ENCODE measurements at places on chromosomes 16 and 17.

DNA sequence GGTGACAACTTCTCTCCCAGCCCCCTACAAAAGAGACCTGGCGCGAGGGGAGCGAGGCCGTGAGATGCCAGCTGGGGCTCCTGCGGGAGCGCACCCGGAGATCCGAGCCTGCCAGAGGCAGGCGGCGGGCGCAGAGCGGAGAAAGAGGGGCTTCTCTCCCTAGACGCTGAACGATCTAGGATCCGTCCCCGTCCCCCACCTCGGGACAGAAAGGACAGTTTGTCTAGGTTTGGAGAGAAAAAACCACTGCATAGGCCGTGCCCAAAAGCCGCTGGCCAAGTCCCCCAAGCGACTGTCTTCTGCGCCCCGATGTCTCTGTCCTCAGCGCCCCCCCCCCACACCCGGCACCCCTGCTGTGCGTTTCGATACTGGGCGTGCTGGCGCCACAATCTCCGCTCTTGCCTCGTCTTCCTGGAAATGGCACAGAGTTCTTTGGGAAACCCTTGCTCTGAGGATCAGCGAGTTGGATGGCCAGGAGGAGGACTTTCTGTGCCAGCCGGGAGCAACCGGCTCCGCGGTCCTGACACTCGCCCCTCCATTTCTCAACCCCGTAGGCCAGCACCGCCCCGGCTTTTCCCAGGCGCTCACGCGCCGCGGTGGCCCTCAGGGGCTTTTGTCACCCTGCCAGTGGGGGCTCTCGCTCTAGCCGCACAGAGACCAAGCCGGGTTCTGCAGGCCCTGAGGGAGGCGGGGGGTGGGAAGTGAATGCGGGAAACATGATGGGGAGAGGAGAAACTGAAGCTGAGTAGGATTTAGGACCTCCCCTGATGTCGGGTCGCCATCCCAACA is 1.0 kb downstream of the SSTR2 start:
- DNase-seq: no peak

DNA sequence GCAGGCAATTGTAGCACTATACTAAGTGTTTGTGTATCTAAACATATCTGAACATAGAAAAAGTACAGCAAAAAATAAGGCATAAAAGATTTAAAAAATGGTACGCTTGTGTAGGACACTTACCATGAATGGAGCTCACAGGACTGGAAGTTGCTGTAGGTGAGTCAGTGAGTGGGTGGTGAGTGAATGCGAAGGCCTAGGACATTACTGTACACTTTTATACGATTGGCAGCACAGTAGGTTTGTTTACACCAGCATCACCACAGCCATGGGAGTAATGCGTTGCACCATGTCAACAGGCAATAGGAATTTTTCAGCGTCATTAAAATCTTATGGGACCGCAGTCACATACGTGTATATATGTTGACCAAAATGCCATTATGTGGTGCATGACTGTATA is 45.6 kb downstream of the DNAH9 start:
- no peak for DNase-seq

GRCh38 chr16:11297492-11298142 is 16.5 kb upstream of the PRM1 start:
- peak; percentile 87 for DNase-seq

GRCh38 chr17:50864747-50865059 is 1.5 kb downstream of the TOB1 start:
- no peak for DNase-seq

DNA sequence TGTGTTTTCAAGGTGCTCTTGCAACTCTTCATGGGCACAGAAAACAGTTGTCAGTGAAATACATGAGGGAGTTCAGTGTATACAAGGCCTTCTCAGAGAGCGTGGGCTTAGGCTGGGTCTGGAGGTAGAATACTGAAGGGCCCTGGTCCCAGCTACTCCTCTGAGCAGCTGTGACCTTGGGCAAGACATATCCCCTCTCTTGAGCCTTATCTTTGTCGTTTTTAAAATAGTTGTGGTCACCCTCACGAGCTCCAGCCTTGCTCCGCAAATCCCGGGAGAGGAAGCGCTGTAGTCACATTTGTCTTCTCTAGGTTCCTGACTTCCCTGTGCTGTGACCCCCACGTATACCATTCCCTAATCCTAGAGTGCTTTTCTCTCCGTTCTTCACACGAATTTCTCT is 3.6 kb downstream of the ZNRF1 start:
- no peak for DNase-seq

GRCh38 chr17:5592382-5592781 is 8.1 kb upstream of the NLRP1 start:
- peak; percentile 76 for DNase-seq

DNA sequence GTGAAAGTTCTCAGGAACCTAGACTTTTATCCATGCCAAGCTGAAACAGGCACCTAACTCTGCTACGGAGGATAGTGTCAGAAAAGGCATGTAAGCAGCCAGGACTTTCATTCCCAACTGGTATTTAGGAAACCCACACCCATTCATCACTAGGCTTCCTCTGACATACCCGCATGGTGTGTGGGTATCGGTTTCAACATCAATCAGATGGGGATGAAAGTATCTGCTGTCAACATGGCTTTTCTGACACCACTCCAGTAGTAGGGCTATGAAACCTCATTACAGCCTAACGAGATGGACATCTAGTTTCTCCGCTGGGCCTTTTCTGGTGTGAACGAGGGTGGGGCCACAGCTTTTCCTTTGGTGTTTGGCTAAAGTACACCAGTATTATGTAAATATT is 1178.3 kb downstream of the CDH11 start:
- no peak for DNase-seq

DNA sequence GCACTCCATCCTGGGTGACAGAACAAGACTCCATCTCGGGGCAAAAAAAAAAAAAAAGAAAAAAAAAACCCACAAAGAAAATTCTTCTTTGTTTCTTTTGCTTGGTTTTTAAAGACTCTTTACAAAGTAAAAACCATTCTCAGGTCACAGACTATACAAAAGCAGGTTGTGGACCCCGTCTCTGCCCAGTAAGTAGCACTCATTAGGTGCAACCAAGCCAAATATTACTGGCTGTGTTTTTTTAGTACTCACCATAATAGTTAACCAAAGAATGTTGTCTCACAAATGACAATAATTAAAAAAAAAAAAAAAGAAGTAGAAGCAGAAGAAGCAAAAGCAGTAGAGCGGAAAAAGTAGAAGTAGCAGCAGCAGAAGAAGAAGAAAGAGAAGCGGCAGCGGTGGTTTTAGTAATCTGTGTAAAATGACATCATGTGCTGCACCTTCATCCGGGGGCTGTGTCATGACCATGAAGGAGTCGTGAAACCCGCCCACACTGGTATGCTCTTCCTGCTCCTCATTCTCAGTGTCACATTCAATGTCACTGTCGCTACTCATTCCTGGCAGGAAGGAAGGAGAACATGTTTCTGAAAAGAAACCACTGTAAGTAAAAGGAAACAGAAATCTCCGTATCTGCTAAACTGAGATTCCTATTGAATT is 105.4 kb downstream of the TRIM37 start:
- no peak for DNase-seq
